ENCODE measurements at places on chromosomes 7 and 10.

DNA sequence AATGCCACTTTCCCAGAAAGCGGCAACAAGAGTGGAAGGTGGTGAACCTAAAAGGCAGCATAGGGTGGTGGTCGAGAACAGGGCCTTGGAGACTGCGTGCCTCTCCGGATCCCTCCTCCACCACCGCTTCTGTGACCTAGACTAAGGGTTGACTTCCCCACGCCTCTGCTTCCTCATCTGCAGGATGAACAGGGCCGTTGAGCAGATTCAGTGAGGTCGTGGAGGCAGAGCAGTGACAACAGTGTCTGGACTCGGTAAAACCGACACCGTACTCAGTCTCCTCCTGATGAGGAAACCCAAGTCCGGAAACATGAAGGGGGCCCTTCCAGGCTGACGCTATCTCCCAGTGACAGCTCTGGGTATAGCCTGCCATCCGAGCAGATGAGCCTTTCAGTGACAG lies 162.6 kb downstream of the CELF2 start:
- DNase-seq = peak; percentile 54

- no peak for DNase-seq
Measured at GRCh38 chr7:48285373-48285772, 114.1 kb downstream of the ABCA13 start.

DNA sequence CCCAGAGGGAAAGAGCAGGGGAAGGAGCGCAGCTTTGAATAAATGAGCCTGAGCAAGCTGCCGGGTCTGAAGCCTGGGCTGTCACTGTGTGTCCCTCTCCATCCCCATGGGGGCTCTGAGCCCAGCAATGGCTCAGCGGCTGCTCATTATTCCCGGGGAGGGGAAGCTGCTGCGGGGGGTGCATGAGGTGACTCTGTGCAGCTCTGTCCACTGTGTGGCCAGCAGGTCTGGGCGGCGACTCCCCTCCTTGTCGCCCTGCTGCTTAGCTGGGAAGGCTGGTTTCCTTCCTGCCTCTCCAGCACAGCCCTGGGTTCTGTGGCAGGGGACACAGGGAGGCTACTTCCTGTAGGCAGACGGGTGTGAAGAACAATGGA lies 234.2 kb downstream of the PRPF18 start:
- DNase-seq = no peak

DNA sequence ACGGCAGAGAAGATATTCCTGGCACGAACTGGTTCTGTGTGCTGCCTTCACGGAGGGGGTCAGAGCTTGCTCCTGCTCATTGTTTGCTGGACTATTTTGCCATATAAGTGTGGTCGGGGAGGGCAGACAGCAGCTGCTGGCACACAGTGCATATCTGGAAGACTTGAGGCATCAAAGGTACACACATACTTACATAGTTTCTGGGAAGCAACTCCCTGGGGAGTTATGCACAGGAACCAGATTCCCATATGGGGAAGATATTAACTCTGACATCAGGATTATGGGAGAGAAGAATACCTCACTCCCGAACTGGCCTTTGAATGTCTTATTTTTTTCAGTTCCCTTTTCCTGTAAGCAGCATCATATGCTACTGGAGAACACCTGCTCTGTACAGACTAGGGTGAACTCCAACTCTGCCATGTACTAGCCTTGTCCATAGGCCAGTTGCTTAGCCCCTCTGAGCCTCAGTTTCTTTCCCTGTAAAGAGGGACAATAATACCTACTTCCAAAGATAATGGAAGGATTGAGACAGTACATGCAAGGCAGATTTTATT lies 41.5 kb downstream of the LGI1 start:
- DNase-seq = no peak

DNA sequence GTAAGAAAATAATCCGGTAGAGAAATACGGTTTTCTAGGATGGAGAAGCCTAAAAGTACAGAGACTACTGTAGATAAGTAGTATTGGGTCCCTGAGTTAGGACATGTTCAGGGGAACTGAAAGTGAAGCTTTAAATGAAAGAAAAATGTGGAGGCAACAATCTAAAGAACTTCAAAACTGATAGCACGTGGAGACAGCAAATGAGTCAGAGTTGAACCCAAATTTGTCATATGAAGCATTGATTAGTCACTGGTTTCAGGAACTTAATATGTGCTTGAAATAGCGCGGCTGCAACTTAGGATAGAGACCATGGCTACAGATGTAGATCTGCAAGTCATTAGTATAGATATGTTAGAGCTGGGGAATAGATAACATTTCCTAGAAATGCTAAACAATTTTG lies 1138.6 kb upstream of the SORCS1 start:
- DNase-seq = no peak

DNA sequence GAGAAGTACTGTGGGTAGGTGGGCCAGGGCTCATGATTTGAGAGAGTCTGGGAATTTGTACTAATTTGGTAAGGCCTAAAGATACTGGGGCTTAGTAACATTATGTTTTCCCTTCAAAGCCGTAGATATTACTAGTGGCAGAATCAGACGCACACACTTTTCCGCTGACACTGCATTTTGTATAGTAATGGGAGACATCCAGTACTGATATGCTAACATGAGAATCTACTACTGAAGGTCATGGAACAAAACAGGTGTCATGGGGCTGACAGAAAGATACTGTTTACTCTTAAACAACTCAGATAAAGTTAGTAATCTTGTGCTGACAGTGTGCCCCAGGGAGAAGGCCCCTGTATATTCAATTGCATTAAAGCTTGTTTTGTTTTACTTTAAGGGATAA lies 11.1 kb upstream of the GIMAP7 start:
- no peak for DNase-seq

- DNase-seq = no peak
Measured at GRCh38 chr7:72445580-72445979, 33.4 kb upstream of the CALN1 start.

GRCh38 chr7:105773030-105773460 lies 103.4 kb downstream of the ATXN7L1 start:
- DNase-seq = no peak

DNA sequence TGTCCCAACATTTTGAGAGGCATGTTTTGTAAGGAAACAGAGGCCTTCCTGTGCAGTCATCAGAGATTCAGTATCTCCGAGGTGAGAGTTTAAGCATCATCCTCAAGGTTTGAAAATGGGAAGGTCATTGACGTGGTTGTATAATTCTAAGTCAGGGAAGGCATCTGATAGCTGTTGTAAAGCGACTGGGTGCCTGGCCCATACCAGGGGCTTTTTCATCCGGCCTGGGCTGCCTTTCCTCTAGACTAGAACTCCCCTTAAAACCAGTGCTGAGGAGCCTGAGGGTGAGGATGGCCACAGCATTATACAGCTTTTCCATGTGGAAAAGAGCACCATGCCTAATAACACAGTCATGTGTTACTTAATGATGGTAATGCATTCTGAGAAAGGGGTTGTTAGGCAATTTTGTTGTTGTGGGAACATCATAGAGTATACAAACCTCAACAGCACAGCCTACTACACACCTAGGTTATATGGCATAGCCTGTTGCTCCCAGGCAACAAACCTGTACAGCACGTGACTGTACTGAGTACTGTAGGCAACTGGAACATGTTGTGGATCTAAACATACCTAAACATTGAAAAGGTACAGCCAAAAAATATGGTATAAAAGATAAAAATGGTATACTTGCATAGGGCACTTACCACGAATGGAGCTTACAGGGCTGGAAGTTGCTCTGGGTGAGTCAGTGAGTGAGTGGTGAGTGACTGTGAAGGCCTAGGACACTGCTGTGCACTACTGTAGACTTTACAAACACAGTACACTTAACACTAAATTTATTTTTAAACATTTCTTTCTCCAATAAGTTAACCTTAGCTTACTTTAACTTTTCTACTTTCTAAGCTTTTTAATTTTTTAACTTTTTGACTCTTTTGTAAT lies 13.5 kb upstream of the CACUL1 start:
- DNase-seq = no peak

GRCh38 chr10:133010095-133010842 lies 67.9 kb upstream of the CFAP46 start:
- no peak for DNase-seq

GRCh38 chr7:2968176-2968575 lies 75.5 kb downstream of the CARD11 start:
- no peak for DNase-seq

DNA sequence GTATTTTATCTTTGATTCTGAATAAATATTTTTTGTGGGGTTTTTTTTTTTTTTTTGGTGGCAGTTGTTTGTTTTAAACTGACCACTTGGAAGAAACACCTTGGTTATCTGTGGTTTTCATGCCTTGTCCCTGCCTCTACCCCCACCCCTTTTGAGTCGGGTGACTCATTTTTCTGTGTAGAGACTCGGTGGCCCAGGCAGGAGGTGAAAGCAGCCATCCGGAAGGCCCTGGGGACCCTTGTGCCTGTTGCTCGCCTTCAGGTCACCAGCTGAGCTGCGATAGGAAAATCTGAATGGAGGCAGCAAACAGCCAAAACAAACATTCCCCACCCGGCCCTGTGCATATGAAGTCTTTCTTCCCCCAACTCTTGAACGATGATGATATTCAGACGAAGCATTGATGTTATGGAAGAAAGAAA lies 22.8 kb downstream of the CYP17A1 start:
- DNase-seq = no peak

- no peak for DNase-seq
Measured at GRCh38 chr10:91420868-91421267, 10.7 kb downstream of the HECTD2 start.

DNA sequence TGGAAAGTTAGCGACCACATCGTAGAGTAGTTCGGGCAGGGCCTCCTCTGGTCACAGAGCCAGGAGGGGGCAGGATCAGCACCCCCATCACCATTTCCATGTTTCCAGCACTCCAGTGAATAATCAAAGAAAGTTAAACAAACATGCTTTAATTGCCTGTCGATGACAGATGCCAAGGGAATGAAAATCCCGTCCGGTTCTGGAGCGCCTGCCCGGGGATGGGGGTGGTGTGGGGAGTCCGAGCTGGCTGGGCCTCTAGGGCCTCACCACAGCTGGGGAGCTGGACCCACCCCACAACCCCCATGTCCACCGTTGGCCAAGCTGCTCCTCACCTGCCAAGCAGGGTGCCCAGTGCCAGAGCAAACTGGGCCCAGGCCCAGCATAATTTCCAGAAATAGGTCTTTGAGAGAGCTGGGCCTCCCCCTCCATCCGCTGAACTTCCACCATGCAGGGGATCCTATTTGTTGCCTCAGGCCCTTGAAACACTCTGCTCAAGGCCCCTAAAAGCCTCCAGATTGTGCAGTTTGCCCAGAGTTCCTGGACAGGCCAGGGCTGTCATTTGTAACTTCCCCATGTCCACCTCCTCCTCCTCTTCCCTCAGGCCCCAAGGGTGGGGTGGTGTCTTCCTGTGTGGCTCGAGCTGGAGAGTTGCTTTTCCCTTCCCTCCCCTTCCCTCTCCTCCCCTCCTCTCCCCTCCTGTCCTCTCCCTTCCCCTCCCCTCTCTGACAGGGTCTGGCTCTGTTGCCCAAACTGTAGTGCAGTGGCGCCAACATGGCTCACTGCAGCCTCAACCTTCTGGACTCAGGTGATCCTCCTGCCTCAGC lies 101.0 kb downstream of the MYL10 start:
- no peak for DNase-seq

DNA sequence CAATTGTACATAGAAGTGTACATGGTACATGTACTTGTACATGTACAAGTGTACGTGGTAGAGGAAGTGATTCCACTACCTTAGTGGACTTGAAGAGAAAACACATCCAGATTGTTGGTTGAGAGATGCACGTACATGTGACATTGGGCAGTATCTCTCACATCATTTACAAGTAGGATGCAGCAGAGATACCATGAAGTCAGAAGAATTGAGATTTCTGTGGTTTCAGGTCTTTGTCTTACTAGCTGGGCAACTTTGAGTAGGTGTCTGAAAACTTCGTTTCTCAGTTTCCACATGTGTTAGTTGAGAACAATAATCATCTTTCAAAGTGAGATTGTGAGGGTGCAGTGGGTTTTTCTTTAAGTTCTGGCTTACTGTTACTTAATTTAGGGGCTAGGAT lies 21.5 kb downstream of the CLDN12 start:
- no peak for DNase-seq

DNA sequence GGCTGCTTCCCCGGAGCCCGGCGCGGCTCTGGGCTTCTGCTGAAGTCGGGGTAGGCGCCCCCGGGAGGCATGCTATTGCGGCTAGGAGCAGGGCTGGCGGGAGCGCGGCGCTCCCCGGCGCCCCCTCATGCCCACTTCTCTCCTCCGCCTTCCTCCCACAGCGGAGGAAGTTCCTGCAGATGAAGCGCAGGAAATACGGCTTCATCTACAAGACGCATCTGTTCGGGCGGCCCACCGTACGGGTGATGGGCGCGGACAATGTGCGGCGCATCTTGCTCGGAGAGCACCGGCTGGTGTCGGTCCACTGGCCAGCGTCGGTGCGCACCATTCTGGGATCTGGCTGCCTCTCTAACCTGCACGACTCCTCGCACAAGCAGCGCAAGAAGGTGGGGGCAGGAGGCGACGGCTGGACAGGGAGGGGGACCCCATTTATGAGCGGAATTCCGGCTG lies 479 bp downstream of the CYP26A1 start:
- DNase-seq = no peak

DNA sequence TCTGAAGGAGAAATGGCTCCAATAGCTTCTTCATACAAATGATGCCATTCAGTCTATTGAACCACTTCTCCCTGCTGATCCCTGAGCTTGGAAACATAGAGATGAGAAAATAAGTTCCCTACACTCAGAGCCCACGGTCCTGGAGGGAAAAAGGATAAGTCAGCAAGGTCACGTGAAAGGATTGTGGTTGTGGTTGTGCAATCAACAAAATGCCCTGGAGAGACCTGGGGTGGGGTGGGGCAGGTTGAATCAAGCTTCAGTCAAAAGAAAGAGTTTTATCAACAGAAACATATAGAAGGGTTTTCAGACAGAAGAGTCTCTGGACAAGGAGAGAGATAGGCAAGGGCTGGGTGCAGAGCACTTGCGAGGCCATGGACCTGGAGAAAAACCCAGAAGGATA lies 30.1 kb downstream of the C10orf90 start:
- DNase-seq = no peak

- DNase-seq = no peak
Measured at GRCh38 chr10:79053081-79053434, 15.7 kb upstream of the ZMIZ1 start.

GRCh38 chr10:131979821-131980270 lies 1.9 kb downstream of the BNIP3 start:
- no peak for DNase-seq

DNA sequence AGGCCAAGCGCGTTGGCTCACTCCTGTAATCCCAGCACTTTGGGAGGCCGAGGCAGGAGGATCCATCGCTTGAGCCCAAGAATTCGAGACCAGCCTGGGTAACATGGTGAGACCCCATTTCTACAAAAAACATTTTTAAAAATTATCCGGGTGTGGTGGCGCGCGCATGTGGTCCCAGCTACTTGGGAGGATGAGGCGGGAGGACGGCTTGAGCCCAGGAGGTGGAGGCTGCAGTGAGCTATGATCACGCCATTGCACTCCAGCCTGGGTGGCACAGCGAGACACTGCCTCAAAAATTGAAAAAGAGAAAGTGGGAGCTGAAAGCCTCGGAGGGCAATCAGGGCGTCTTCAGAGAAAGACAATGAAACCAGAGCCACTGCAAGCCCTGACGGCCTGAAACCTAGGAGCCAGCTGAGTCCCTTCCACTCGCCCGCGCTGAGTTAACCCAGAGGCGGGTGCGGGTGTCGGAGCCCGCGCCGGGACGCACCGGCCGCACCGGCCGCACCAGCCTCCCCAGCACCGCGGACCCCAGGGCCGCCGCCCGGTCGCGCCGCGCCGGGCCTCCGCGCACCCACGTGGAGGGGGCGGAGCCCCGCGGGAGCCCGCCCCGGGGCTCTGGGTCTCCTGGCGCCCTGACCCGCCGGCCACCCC lies 22.4 kb downstream of the ZFAND2A start:
- DNase-seq = no peak

- no peak for DNase-seq
Measured at GRCh38 chr10:15783941-15784636, 64.4 kb upstream of the ITGA8 start.
